ENCODE measurements at places on chromosomes 1 and 21. TPM values are rescaled to one million over a fixed set of nuclear protein-coding genes. Genes with fewer than 3 reads are reported as not detected.

DNA sequence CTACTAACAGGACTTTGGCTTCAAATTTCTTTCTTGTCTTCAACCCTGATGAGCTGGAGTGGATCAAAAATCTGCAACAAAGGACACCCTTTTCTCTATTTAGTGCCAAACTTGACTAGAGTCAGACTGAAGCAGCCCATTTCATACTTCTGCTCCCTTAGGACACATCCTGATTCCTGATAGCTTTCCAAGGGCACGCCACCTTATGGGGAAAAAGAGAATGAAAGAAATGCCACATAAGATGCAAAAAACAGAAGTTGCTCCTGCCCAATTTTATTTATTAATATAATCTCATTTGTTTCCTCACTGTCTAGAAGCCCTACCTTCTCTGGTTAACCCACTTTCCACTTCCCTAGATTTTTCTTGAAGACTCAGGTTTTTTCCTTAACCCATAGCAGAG, 72.7 kb upstream of the NBPF4 start:
- no peak for DNase-seq

DNA sequence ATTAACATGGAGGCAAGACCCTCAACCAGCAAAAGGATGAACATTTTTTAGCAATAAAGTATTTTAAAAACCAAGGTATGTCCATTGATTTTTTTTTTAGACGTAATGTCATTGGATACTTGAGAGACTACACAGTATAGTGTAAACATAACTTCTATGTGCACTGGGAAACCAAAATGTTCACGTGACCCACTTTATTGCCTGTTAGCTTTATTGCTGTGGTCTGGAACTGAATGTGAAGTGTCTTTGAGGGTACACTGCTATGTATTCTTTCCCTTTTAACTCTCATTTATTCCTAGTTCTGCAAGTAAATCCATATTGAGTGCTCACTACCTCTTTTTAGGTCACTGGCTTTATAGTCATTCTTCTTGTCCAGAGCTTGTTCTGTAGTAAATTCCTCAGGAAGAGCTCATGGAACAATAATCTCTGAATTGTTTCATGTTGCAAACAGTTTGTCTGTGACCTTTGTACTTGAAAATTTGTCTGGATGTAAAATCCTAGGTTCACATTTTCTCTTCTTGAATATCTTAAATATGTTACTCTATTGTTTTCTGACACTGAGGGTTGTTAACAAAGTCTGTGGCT, 20.6 kb downstream of the ABCD3 start:
- DNase-seq: no peak

DNA sequence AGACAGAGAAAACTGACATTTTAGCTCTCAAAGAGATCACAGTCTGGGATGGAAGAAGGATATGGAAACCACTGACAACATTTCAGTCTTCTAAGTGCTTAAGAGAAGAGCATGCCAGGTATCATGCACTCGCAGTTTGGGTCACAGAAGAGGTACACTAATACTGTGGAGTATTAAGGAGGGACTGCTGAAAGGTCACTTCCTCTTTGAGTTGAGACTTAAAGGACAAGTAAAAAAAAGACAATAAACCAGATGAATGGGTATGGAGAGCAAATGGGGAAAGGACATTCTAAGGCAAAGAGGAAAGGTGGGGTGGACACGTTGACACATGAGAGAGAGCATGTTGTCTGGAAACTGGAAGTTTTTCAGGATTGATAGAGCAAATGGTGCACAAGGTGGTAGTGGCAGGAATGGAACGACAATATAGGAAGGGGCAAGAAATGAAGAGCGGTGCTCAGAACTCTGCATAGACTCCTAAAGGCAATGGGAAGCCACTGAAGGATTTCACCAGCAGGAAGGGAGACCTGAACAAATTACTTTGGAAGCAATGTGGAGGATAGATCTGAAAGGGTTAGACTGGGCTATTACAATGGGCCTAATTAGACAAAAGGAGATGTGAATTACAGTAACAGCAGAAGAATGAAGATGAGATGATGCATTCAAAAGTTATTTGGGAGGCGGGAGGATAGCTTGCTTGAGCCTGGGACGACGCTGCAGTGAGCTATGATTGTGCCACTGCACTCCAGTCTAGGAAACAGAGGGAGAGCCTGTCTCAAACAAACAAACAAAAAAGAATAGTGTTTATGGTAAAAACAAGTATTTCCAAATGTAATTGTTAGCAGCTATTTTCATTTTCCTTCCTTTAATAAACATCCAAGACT, 11.1 kb downstream of the DIPK1A start:
- DNase-seq: no peak

GRCh38 chr1:36084497-36085115, 712 bp downstream of the TEKT2 start:
- no peak for DNase-seq

DNA sequence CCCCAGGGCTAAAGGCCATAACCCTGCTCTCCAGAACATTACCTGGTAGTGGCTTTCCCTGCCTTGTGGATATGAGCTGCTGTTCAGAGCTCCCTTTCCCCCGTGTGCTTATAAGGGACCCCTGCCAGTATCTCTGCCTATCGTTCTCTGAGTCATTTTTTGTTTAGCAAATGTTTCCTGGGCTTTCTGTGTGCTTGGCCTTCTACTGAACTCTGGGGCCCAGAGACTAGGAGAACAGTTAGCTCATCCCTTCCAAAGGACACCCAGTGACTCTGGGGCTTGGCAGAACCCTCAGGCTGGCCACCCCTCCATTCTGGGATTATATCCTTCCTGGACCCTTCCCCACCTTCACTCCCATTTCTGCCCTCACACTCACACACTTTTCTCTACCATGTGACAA, 80.8 kb upstream of the POU3F1 start:
- DNase-seq: no peak

DNA sequence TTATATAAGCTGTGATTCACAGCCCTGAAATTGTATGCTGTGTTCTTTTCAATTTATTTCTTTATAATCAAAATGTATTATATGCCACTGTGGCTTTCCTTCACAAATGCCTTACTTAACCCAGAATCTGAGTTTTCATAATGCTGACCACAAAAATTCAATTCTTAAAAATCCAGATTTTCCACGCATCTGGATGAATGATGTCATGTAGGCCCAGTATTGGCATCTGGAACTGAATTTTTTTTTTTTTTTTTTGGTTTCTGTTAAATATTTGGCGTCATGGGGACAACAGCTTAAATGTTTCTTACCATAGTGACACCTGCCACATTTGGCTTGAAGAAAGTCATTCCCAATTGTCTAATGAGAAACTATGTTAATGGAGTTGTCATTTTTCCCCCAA, 296.8 kb downstream of the TM2D1 start:
- DNase-seq: no peak

DNA sequence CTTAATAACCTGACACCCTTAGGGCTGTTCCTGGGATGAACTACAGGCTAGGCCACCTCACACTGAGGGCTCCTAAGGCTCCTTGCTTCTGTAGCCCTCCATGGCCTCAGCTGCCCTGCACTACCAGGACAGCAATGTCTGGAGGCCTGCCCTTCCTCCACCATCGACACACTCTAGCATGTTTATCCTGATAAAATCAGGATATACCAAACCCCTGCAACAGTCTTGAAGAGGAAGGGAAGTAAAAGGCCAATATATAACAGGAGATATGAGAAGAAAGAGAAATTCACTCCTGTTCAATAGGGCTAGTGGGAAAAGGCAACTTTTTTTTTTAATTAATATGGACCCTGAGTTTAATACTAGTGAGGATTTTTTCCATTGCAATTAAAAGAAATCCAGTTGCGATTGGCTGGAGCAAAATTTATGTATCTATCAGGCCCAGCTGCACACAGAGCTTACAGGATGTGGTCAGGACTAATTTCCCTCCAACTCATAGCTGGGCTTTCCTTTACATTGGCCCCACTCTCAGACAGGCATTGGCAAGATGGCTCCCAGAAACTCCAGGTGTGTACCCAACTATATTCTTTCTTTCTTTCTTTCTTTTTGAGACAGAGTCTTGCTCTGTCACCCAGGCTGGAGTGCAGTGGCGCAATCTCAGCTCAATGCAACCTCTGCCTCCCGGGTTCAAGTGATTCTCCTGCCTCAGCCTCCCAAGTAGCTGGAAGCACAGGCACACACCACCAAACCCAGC, 13.5 kb upstream of the ATP2B4 start:
- DNase-seq: no peak

GRCh38 chr21:34946385-34946840, 102.7 kb downstream of the RUNX1 start:
- no peak for DNase-seq

GRCh38 chr1:192489047-192489446, 86.5 kb upstream of the RGS1 start:
- no peak for DNase-seq

GRCh38 chr1:203467550-203467921, 8.1 kb upstream of the PRELP start:
- DNase-seq: no peak

DNA sequence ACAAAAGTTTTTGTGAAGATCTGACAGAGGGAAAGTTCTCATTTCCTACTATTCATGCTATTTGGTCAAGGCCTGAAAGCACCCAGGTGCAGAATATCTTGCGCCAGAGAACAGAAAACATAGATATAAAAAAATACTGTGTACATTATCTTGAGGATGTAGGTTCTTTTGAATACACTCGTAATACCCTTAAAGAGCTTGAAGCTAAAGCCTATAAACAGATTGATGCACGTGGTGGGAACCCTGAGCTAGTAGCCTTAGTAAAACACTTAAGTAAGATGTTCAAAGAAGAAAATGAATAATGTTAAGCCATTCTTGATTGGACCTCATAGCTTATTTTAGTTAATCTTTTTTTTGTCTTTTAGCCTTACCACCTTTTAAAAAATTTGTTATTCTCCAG, 14.1 kb downstream of the GGPS1 start:
- no peak for DNase-seq

GRCh38 chr21:46052703-46053651, 44.9 kb upstream of the COL6A2 start:
- DNase-seq: no peak

DNA sequence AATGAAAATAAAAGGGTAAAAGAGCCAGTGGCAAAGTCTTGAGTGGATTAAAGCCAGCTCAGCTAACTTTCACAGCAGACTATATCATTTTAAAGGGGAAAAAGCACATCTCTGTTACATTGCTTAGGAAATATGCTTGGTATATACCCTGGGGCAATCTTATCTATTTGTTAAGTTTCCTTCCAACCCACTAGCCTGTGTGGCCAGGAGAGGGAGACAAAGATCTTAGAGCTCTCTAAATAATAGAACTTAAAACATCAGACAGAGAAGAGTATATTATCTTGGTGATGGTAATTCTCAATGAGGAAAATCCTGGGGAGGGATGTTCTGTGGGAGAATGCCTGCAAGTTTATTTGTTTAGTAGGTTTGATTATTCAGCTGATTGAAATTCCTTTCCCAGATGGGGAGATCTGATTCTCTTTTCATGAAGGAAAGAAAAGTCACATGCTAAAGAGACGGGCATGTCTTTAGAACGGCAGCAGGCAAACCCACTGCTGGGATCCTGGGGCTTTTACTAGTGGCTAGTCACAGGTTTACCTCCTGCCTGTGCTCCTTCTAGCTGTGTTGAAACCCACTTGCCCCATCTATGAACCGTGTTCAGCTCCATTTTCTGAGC, 3.6 kb downstream of the KCNE2 start:
- peak; percentile 42 for DNase-seq

GRCh38 chr21:42621166-42621818, 32.1 kb upstream of the PDE9A start:
- no peak for DNase-seq

DNA sequence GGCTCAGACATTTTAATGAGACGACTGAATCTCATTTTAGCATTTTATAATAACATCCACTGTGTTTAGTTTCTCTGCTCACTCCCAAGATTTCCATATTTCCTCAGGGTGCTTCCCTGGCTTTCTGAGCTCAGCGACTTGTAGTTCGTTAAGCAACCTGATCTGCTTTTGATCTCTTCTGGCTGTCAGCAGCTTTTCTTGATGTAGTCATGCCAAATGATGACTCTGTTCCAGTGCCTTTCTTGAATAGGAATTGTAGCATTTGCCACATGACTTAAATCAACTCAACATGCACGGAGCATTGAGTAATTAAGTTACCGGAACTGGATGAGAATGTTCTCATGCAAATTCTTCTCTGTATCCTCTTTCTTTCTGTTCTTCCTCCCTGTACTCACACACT, 246.1 kb downstream of the FMN2 start:
- DNase-seq: no peak

GRCh38 chr1:228794810-228795209, 59.5 kb downstream of the RHOU start:
- DNase-seq: no peak

DNA sequence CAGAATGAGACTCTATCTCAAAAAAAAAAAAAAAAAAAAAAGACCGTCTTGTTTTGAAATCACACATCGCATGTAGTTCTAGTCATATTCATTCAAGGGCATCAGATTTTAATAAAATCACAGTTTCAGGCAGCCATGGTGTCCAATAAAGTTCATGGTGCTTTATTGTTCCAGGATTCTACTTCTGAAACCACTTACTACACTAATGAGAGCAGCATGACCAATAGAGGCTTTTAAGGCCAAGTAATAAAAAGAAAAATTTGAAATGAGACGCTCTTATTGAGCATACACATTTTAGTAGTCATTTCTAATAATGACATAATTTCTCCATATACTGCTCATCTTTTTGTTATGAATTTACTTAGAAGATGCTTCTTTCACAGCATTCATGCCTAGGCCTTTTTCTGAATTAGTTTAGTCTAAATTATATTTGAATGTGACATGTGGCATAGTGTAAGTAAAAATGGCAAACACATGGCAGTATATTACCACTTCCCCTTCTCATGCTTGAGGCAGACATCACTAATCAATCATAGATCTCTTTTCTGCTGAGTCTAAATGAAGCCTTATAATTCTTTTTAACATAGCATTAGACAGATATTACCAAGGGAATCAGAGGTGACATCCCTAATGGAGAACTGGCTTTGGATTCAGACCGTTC, 18.5 kb downstream of the NTMT2 start:
- DNase-seq: no peak

DNA sequence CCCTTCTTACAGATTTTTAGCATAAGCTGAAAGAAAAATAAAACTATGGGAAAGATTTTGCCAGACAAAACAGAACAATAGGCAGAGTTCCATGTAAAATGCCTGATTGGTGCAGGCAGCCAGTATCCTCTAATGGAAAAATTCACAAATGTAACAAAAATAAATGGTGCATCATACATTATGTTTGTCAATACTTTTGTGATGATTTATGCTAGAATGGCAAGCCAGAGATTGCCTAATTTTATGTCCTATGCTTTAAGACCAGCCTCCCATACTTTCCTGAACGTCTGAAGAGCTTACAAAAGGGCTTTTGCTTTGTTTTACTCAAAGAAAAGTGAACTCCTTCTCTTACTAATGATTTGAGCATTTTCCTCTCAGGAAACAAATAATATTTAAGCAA, 81.5 kb upstream of the KCNJ15 start:
- DNase-seq: no peak

GRCh38 chr21:17780539-17780938, 38.6 kb downstream of the C21orf91 start:
- DNase-seq: peak; percentile 91

- no peak for DNase-seq
These were observed 25.6 kb downstream of the SAMSN1 start for GRCh38 chr21:14520535-14520934.

Gene CRABP2
- 0.55 TPM for total RNA-seq

Gene SRSF10
- 163 TPM for total RNA-seq

Gene YBEY
- total RNA-seq: 14.7 TPM

Gene UBE2U
- not detected for total RNA-seq

Gene GIPC2
- 0.28 TPM for total RNA-seq

Gene KLHDC7A
- not detected for total RNA-seq

Gene ZBTB8A
- total RNA-seq: not detected

Gene NRAS
- total RNA-seq: 22.0 TPM

Gene RBP7
- total RNA-seq: not detected

Gene TNFAIP8L2
- 49.7 TPM for total RNA-seq

Gene SPRR3
- not detected for total RNA-seq

Gene FAM229A
- 32.2 TPM for total RNA-seq

Gene KRTAP21-2
- not detected for total RNA-seq
